Activated naive CD4-positive, alpha-beta T cell treated with anti-CD3 and anti-CD28 coated beads, Interleukin-2, amount 10 ng/mL, durations not matched to agents 5 hours and 36 hours (primary cell): ENCODE measurements at places on chromosomes 1 and 21. TPM values are rescaled to one million over a fixed set of nuclear protein-coding genes. Genes with fewer than 3 reads are reported as not detected.

Gene OPTC
- total RNA-seq = not detected

Gene ANKRD65
- total RNA-seq = not detected

Gene SLC30A10
- not detected for total RNA-seq

Gene JMJD4
- 18.2 TPM for total RNA-seq

Gene C4BPB
- 4.2 TPM for total RNA-seq

Gene RAB42
- not detected for total RNA-seq

Gene RGSL1
- total RNA-seq = not detected

Gene FAAH
- 3.5 TPM for total RNA-seq

Gene C1orf116
- total RNA-seq = not detected

Gene FAM163A
- total RNA-seq = not detected

Gene TINAGL1
- not detected for total RNA-seq

Gene CRB1
- total RNA-seq = not detected

Gene SYNC
- total RNA-seq = not detected

Gene DEPDC1
- total RNA-seq = 16.5 TPM

Gene STYXL2
- total RNA-seq = not detected

Gene ESRRG
- not detected for total RNA-seq

Gene TENT5C
- total RNA-seq = 24.2 TPM

Gene DDR2
- total RNA-seq = 0.08 TPM

Gene SORT1
- total RNA-seq = 3.9 TPM

Gene SLC2A5
- not detected for total RNA-seq

Gene SPATA1
- 2.7 TPM for total RNA-seq

Gene DVL1
- 40.9 TPM for total RNA-seq

Gene PADI3
- total RNA-seq = not detected

Gene RGS13
- not detected for total RNA-seq

Gene C1orf226
- not detected for total RNA-seq
